ENCODE measurements at places on chromosomes 1 and 21.
A peak's percentile ranks its signal among the peaks of the same experiment; 100 is the strongest.

GRCh38 chr1:15835205-15835740 lies 12.2 kb upstream of the SPEN start:
- no peak for DNase-seq

GRCh38 chr21:45972716-45973474 lies 8.7 kb upstream of the COL6A1 start:
- DNase-seq, result peak; percentile 71

GRCh38 chr1:221344693-221345092 lies 397.2 kb downstream of the DUSP10 start:
- DNase-seq, result peak; percentile 62

DNA sequence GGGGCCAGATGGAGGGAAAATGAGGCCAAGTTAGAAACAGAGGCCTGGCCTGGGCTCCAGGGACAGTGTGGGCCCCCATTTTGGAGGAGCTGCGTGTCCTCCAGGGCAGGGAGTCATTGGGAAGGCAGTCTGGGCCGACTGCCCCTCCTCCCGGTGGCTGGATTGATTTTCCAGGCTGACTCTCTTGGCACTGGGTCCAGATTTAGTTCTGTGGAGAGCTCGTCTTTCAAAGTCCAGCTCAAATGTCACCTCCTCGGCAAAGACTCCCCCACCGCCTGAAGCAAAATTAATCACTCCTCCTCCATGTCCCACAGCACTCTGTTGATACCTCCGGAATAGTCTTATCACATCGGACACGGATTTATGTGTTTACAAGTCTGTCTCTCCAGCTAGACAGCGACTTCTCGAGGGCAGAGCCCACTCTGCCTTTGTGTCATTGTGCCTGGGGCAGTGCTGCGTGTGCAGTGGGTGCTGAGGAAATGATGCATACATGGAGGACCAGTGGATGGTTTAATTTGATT lies 175.1 kb downstream of the CAMTA1 start:
- peak; percentile 78 for DNase-seq

DNA sequence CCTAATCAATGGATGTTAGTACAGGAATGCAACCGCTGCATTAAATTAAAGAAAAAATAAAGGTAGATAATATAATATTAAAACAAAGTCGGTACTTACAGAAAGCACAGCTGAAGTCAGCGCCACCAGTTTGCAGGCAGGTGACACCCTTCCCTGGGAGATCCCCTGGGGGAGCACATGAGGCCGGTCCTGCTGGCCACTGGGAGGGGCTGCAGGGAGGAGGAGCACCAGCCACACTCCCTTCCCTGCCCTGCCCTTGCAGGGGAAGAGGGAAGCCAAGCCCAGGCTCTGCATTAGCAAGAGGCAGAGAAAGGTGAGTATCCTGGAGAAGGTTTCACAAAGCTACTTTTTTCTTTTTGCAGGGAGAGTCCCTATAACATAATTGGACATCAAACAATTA lies 507.0 kb downstream of the AJAP1 start:
- DNase-seq, result no peak

GRCh38 chr1:34827341-34827941 lies 32.1 kb downstream of the SMIM12 start:
- DNase-seq, result no peak

DNA sequence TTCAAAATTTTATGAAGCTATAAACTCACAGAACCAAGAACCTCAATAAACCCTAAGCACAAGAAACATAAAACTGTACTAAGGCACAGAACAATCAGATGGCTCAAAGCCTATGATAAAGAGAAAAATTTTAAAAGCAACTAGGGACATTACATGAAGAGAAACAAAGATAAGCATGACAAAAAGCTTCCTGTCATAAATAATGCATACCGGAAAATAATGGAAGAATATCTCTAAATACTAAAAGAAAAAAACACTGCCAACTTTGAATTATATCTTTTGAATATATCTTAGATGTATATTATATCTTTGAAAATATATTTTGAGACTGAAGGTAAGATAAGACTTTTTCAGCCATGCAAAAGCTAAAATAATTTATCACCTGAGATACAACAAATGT lies 21.4 kb upstream of the KCNN3 start:
- DNase-seq, result no peak

DNA sequence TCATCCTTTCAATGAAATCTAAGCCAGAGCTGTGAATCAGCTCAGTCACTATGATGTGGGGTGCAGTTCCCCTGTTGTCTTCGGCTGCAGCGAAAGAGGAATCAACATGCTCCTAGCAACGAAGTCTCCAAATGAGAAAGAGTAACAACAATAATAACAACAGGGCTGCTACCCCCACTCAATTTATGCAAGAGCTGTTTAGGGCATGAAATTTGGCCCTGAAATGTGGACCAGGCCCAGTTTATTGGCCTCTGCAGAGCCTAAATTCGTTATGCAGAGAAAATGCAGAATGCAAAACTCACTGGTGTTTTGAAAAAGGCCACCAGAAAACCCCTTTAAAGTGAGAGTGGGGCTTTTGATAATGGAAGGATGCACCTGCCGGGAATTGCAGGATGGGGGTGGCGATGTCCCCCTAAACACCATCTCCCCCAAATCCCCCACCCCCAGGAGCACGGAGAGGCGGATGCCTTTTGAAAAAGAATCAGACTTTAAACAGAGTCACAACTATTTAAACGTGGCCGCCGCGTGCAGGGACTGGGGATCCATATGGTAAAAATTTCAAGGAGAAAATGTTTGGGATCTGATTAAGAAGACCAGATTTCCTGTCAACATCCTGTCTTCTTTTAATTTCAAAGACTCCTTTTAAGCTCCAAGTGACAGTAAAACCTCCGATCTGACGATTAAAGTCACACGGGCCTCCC lies 1.9 kb downstream of the RUNX3 start:
- DNase-seq, result no peak

DNA sequence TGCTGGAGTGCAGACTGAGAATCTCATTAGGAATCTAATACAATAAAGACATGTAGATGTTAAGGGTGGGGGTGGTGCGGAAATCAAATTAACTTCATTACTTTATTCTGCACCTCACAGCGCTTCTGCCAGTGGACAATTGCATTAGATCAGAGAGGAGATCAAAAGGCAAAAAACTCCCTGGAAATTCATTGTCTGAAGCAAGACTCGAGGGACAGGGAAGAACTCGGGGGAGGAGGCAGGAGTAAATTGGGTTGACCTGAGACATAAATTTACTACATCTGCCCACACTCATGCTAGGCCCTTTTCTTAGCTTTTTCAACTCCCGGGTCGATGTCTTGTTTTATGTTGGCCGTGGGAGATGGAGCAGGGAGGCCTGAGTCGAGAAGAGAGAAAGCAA lies 315.4 kb downstream of the SPATA17 start:
- no peak for DNase-seq

GRCh38 chr1:153937331-153937730 lies 9.2 kb downstream of the DENND4B start:
- DNase-seq, result no peak

GRCh38 chr1:8844501-8845006 lies 27.1 kb upstream of the RERE start:
- DNase-seq, result no peak

GRCh38 chr1:65538086-65538485 lies 117.6 kb downstream of the LEPR start:
- DNase-seq, result no peak

- no peak for DNase-seq
Measured at GRCh38 chr1:198047913-198048312, 108.9 kb upstream of the NEK7 start.

DNA sequence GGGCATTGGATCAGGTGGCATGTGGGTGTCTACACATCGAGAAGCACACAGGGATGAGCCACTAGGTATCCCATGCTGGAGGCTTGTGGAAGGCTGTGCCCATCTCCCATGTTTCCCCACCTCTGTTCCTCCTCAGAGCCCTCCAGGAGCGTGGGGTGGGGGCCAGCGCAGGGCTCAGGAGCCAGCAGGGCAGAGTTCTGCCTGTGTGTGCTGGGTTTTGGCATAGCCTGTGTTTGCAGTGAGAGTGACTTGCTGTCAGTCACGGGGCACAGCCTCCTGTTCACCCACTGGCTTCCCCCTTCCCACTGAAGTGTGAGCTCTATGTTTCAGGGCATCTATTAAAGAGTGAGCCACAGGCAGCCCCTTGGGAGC lies 10.4 kb downstream of the IBA57 start:
- no peak for DNase-seq

DNA sequence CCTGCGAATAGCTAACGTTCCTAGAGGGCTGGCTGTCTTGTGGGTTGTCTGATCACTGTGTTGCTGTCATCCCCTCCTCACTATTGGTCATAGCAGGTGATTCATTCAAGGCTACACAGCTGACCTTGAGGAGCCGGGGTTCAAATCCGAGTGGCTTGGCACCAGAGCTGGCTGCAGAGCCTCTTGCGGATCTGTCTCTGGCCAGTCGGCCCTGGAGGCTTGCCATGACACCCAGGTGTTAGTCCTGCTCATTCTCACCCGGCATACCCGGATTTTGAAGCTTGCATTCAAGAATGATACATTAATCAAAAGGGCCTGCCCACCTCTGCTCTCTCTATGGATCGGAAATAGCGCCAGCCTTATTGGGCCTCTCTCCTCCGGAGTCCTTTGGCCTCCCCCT lies 110.4 kb downstream of the DHRS3 start:
- DNase-seq, result no peak

GRCh38 chr1:183912265-183912886 lies 107.5 kb downstream of the RGL1 start:
- no peak for DNase-seq

- no peak for DNase-seq
Measured at GRCh38 chr1:115649964-115650363, 8.2 kb downstream of the VANGL1 start.

GRCh38 chr21:17444828-17445227 lies 68.0 kb upstream of the CXADR start:
- DNase-seq, result no peak

- DNase-seq, result peak; percentile 97
Measured at GRCh38 chr1:161082996-161083747, 6.2 kb downstream of the NECTIN4 start.

DNA sequence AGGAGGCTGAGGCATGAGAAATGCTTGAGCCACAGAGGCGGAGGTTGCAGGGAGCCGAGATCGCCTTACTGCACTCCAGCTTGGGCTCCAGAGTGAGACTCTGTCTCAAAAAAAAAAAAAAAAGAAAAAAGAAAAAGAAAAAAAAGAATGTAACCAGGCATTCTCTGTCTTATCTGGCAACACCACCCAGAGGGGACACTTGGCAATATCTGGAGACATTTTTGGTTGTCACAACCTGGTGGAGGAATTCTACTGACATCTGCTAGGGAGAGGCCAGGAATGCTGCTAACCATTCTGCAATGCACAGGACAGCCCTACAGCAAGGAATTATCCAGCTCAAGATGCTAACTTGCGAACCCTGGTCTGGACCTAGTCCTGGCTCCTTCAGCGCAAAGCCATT lies 2.3 kb upstream of the CNR2 start:
- no peak for DNase-seq

Measured in ELR (cell line).